ENCODE measurements at places on chromosomes 11 and 22.

GRCh38 chr22:23279781-23280180 lies 99.5 kb downstream of the BCR start:
- no peak for DNase-seq

DNA sequence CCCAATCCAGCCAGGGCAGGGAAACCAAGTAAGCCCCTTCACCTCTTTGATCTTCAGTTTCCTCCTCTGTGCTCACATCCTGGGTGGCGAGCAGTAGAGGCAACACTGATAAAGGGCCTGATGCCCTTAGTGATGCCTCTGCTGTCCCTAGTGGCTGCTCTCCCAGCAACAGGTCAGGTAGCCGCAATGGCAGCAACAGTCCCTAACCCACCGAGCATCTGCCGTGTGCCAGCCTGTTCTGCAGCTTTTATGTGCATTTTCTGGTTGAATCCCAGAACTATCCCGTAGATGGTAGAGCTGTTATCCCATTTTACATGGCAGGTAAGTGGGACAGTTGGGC lies 5.2 kb downstream of the SCYL1 start:
- DNase-seq, result no peak

DNA sequence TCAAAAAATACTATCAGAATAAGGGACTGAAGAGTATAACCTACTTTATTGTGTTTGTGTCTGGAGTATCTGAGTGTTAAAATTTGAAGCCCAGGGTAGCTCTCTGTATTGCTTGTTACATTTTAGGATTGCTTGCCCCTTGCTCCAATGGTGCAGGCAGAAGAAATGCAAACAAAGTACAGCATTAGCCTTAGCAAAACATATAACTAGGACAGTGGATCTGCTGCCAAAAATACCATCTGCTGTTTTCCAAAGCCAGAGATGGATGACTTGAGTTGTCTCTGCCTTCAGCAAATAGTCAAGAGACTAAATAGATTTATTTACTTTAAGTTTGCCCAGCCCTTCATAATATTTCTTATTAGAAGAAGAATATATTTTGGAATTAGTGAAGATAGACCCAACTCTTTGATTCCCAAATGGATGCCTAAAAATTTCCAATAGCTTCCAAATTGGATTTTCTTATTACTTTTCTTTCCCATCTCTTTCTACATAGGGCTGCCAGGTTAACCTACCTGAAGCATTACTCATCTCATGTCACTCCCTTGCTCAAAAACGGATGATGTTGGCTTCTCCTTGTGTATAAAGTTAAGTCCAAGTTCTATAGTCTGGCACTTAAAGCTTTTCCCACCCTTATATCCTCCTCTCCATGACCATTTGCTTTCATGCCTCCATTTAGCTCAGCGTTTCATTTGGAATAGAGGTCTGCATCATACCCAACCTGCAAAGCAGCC lies 66.3 kb downstream of the LDLRAD3 start:
- peak; percentile 87 for DNase-seq

DNA sequence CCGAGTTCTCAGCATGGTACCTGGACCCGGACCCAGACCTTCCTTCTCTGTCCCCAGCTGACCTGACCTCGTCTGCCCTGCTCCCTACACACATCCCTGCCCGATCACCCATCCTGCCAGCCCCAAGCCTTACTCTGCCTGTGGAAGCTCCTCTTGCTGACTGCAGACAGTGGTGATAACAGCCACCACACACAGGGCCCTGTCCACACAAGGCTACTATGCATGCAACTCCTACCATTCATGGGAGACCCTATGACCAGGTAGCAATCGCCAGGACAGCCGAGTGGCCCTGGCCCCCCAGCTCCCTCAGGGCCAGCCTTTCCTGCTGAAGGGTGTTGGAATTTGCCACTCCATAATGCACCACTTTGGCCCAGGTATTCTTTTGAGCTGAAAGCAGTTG lies 233.6 kb downstream of the BRD1 start:
- DNase-seq, result no peak

GRCh38 chr22:44894321-44894720 lies 115.5 kb downstream of the PHF21B start:
- DNase-seq, result no peak
